Activated CD4-positive, alpha-beta memory T cell treated with anti-CD3 and anti-CD28 coated beads for 36 hours (primary cell): ENCODE measurements at places on chromosomes 2 and 18. TPM values are rescaled to one million over a fixed set of nuclear protein-coding genes. Genes with fewer than 3 reads are reported as not detected.

GRCh38 chr2:171712051-171712450 lies 24.8 kb downstream of the DYNC1I2 start:
- H3K27me3 ChIP-seq: no peaks in the 10 kb centered on the region
- H3K36me3 ChIP-seq: peaks cover 6% of the 10 kb centered on the region
- H3K4me3 ChIP-seq: no peak overlapping the region
- H3K4me1 ChIP-seq: peaks cover 7% of the 10 kb centered on the region
- H3K27ac ChIP-seq: no peak overlapping the region

DNA sequence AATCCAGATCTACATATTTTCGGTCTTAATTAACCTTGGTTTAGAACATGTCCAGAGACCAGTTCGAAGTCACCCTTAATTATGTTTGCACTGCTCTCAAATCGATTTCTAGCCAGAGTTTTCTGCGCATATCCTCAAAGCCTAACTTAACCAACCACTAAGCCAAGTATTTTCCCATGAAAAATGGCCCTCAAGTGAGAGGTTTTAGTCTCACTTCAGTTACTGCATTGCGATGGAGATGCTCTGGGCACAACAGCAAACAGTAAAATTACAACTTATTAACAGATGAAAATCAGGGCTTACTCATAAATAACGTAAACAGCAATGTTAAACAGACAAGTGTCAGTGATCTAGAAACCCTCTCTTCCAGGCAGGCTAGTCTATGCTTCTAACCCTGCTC lies 4.5 kb downstream of the RTN4 start:
- DNase-seq: no peak
- H3K4me3 ChIP-seq: no peak overlapping the region
- H3K27me3 ChIP-seq: no peaks in the 10 kb centered on the region
- H3K36me3 ChIP-seq: peaks cover 9% of the 10 kb centered on the region
- no peak overlapping the region for H3K27ac ChIP-seq
- H3K4me1 ChIP-seq: peaks cover 44% of the 10 kb centered on the region

GRCh38 chr2:194545978-194546377 lies 1111.0 kb upstream of the SLC39A10 start:
- no peak overlapping the region for H3K27ac ChIP-seq
- no peaks in the 10 kb centered on the region for H3K36me3 ChIP-seq
- no peak for DNase-seq
- no peak overlapping the region for H3K4me3 ChIP-seq
- H3K4me1 ChIP-seq: no peaks in the 10 kb centered on the region

DNA sequence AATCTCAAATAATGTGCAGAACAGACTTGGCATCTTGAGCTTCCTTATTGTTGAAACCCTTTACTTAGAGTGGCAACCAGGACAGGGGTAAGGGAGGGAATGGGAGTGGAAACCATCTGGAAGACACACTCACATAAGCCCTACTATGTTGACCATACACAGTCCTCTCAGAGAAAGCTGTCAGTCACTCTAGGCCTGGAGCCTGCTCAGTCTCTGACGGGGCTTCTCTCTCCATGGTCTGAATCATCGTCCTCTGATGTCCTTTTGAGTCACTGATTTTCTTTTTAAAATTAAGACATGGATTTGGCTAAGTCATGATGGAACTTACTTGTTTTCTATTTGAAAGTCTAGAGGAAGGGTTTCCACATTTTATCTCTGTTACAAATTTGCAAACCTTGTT lies 74.0 kb downstream of the MYO1B start:
- DNase-seq: no peak
- peaks cover 17% of the 10 kb centered on the region for H3K4me1 ChIP-seq
- no peaks in the 10 kb centered on the region for H3K36me3 ChIP-seq
- H3K4me3 ChIP-seq: no peak overlapping the region

DNA sequence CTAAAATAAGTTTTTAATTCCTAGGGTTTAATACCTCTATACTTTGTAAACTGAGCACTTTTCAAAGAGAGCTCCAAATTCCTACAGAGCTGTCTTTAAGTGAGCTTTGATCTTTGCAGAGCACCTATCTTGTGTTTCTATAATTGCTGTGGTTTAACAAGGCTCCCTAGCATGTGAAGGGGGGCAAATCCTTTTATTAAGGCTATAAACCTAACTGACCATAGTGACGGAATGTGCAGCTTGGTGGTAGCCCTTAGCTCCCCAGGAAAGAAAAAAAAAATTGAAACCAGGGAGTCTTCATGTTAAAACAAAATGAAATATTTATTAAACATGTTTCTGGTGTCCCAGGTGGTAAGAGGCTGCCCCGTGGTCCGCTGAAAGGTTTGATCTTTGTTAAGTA lies 78.6 kb upstream of the ETAA1 start:
- no peak overlapping the region for H3K27ac ChIP-seq
- no peaks in the 10 kb centered on the region for H3K4me1 ChIP-seq
- H3K27me3 ChIP-seq: no peaks in the 10 kb centered on the region

GRCh38 chr2:57696016-57696415 lies 350.6 kb upstream of the VRK2 start:
- H3K27me3 ChIP-seq: no peaks in the 10 kb centered on the region
- no peak for DNase-seq
- no peaks in the 10 kb centered on the region for H3K36me3 ChIP-seq
- H3K27ac ChIP-seq: no peak overlapping the region
- H3K4me3 ChIP-seq: no peak overlapping the region

GRCh38 chr2:100964222-100964621 lies 37.9 kb upstream of the RPL31 start:
- peaks cover under 1% of the 10 kb centered on the region for H3K4me1 ChIP-seq
- no peak overlapping the region for H3K27ac ChIP-seq
- H3K4me3 ChIP-seq: no peak overlapping the region
- no peak for DNase-seq
- H3K27me3 ChIP-seq: no peaks in the 10 kb centered on the region

GRCh38 chr18:11909591-11910026 lies 1.5 kb upstream of the MPPE1 start:
- H3K27me3 ChIP-seq: no peaks in the 10 kb centered on the region
- peak overlapping the region; percentile 77 for H3K4me3 ChIP-seq
- H3K27ac ChIP-seq: peak overlapping the region; percentile 80
- H3K36me3 ChIP-seq: peaks cover 9% of the 10 kb centered on the region

- H3K4me3 ChIP-seq: no peak overlapping the region
- H3K36me3 ChIP-seq: peaks cover under 1% of the 10 kb centered on the region
- no peak for DNase-seq
- H3K27me3 ChIP-seq: peaks cover 41% of the 10 kb centered on the region
- H3K27ac ChIP-seq: no peak overlapping the region
Observed at GRCh38 chr2:111066062-111066593, 54.6 kb upstream of the BCL2L11 start.

DNA sequence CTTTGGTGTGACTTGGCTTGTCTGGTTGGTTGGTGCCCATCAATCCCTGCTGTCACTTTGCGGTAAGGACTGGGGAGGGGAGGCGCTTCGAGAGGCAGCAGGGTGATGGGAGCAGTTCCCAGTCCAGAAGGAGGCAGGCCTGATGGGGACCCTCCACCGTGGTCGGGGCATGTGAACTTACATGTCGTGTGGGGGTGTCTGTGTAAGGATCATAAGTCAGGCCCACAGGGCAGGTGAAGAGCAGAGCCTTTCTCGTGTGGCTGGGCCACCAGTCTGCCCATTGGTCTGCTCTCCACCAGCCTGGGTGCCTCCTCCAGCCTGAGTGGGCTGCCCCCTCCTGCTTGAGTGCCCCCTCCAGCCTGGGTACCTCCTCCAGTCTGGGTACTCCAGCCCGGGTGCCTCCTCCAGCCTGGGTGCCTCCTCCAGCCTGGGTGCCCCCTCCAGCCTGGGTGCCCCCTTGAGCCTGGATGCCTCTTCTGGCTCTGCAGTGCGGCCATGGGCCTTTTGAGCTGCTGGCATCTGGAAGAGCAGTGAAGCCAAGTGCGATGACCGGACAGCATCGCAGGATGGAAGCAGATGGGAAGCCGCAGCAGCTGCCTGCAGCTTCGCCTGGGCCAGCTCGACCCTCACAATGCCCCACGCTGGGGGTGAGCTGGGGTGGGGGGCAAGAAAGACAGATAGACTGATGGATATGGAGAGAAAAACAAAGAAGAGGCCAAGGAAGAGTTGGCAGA lies 25.0 kb downstream of the ATOH8 start:
- H3K36me3 ChIP-seq: no peaks in the 10 kb centered on the region
- DNase-seq: no peak
- no peak overlapping the region for H3K4me3 ChIP-seq
- H3K27me3 ChIP-seq: peaks cover 2% of the 10 kb centered on the region

DNA sequence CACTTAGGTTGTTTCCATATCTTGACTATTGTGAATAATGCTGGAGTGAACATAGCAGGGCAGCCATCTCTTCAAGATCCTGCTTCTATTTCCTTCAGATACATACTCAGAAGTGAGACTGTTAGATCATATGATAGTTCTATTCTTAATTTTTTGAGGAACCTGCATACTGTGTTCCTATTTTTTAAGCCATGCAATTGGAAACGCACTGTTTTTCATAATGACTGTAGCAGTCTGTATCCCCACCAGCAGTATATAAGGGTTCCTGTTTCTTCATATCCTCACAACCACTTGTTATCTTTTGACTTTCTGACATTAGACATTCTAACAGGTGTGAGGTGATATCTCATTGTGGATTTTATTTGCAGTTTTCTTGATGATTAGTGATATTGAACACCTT lies 15.5 kb downstream of the NEURL3 start:
- no peak overlapping the region for H3K4me3 ChIP-seq
- H3K27ac ChIP-seq: no peak overlapping the region
- peaks cover 52% of the 10 kb centered on the region for H3K4me1 ChIP-seq
- H3K36me3 ChIP-seq: peaks cover 11% of the 10 kb centered on the region
- H3K27me3 ChIP-seq: no peaks in the 10 kb centered on the region

- H3K27me3 ChIP-seq: no peaks in the 10 kb centered on the region
- H3K4me1 ChIP-seq: no peaks in the 10 kb centered on the region
- no peak overlapping the region for H3K27ac ChIP-seq
- no peak for DNase-seq
- H3K36me3 ChIP-seq: no peaks in the 10 kb centered on the region
Observed at GRCh38 chr2:59239146-59239545, 998.0 kb upstream of the FANCL start.

DNA sequence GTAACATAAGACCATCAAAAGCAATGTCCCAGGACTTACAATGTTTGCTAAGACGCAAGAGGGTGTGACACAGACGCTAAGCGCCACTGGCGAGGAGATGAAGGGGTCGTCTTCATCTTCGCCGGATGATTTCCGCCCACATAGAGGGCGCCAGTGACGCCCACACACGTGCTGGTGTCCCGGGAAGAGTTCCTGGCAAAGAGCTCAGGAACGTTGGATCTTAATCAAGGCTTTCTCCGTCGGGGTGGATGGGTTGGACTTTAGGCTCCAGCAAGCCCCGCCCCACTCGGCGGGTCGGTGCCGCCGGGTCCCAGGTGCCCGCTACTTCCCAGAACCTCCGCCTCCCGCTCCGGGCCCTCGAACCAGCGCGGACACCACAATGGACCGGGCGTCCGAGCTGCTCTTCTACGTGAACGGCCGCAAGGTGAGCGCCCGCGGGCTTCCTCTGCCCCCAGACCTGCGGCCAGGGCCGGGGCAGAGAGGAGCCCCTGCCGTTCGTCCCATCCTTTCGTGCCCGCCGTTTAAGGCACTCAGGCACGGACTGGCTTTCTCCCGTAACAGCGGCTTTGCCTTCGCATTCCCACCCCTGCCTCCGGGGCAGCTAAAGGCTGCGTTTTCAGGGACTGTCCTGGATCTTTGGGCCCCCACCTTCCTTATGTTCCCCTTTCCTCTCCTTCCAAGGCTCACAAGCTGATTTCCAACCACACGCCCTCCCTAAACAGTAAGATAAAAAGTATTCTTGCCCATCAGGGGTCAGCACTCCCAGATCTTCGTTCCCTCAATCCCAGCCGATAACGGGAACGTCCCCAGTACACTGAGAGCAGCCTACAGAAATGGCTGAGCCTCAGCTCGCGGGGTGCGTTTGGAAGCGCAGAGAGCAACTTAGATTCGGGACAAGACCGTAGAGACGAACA lies at the start of gene AOX1:
Gene AOX1, plus strand, starts transcription at position 285 of the 914 bp plus-strand sequence. Its CDS starts 95 bp downstream, at position 380.
- DNase-seq: peak; percentile 24
- peaks cover 6% of the 10 kb centered on the region for H3K27me3 ChIP-seq
- H3K36me3 ChIP-seq: no peaks in the 10 kb centered on the region
- H3K4me1 ChIP-seq: peaks cover 5% of the 10 kb centered on the region
- H3K27ac ChIP-seq: no peak within 1 kb of the TSS

DNA sequence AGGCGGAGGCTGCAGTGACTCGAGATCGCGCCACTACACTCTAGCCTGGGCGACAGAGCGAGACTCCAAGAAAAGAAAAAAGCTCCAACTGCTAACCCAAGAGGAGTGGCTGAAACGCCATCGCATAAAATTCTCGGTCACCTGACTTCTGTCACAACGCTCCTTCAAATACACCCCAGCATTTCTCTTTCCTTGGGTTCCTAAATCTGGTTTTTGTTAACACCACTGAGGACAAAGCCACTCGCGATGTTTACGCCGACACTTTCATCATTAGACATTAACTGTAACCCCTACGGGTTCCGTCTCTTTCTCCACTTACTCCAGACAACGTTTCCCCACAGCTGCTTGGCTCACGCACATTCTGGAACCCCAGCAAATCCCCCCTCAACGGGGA lies 679 bp downstream of the CLK1 start:
- peak overlapping the region; percentile 87 for H3K4me3 ChIP-seq
- H3K36me3 ChIP-seq: peaks cover 51% of the 10 kb centered on the region
- H3K27ac ChIP-seq: peak overlapping the region; percentile 100

DNA sequence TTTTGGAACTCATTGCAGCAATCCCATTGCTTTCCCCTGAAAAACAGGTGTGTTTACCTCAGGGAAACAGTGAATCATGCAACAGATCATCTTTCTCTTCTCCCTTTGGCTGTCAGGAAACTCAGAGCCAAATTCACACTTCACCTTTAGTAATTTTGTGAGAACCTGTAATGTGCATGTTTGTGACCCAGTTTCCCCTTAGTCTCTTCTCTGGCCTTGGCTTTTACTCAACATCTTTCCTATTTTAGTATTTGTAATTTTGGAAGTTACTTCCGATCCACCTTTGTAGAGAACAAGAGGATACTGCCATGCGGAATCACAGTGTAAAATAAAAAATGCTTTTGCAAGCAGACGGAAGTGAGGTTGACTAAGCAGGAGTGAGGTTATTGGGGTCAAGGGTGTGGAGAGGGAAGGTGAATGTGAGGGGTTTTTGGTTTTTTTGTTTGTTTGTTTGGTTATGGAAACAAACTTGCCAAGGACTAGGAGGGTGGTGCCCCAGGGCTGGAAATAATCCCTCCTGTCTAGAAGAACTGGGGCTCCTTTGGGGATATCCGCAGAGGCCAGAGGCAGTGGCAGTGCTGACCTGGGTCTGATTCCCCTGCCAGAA lies 14.0 kb downstream of the ASPRV1 start:
- no peak for DNase-seq
- no peak overlapping the region for H3K4me3 ChIP-seq
- peaks cover 3% of the 10 kb centered on the region for H3K36me3 ChIP-seq
- H3K27me3 ChIP-seq: no peaks in the 10 kb centered on the region

- H3K36me3 ChIP-seq: peaks cover 6% of the 10 kb centered on the region
- H3K27me3 ChIP-seq: no peaks in the 10 kb centered on the region
- DNase-seq: peak; percentile 88
- peak overlapping the region; percentile 69 for H3K4me3 ChIP-seq
Observed at GRCh38 chr2:241036397-241036963, 38.1 kb downstream of the SNED1 start.

GRCh38 chr2:138846216-138846821 lies 66.1 kb upstream of the NXPH2 start:
- DNase-seq: no peak
- H3K27me3 ChIP-seq: no peaks in the 10 kb centered on the region
- no peak overlapping the region for H3K4me3 ChIP-seq
- no peak overlapping the region for H3K27ac ChIP-seq
- H3K4me1 ChIP-seq: no peaks in the 10 kb centered on the region

Gene RAPGEF4
- total RNA-seq: not detected

Gene LYG2
- not detected for total RNA-seq

Gene M1AP
- not detected for total RNA-seq

Gene SOWAHC
- 1.0 TPM for total RNA-seq

Gene CTAGE1
- not detected for total RNA-seq

Gene ATP6V1B1
- total RNA-seq: not detected

Gene HOXD12
- total RNA-seq: not detected

Gene CEP68
- 8.0 TPM for total RNA-seq

Gene ANKRD62
- total RNA-seq: not detected
